ENCODE measurements at places on chromosomes 6 and 20.

DNA sequence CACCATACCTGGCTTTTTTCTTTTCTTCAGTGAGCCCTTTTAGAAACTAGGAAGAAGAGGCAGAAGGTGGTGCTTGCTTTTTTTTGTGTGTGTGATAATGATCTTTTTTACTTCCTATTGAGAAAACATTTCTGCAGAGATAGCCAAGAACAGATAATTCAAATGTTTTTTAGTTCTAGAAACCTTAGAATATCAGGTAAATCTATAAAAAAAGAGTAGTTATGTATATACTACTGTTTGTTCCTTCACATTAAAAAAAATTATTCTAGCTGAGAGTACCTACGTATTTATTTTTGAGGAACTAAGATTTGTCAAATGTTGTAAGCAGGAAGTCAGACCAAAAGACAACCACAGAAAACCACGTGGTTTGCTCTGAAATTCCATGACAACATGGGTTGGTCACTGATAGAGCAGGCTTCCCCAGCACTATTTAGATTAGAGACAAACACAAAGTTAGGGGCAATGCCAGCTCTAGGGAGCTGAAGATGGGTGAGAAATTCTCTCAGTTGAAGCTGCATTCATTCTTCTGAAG is 12.8 kb downstream of the STK4 start:
- peak; percentile 96 for DNase-seq

- DNase-seq: no peak
These were observed 251.6 kb downstream of the KCNQ5 start for GRCh38 chr6:72873433-72873832.

- no peak for DNase-seq
These were observed 98.7 kb downstream of the ADGRG6 start for GRCh38 chr6:142400495-142400894.

GRCh38 chr20:46951840-46952497 is 57.3 kb downstream of the EYA2 start:
- no peak for DNase-seq

GRCh38 chr6:80003826-80004172 is 650 bp upstream of the TTK start:
- no peak for DNase-seq

DNA sequence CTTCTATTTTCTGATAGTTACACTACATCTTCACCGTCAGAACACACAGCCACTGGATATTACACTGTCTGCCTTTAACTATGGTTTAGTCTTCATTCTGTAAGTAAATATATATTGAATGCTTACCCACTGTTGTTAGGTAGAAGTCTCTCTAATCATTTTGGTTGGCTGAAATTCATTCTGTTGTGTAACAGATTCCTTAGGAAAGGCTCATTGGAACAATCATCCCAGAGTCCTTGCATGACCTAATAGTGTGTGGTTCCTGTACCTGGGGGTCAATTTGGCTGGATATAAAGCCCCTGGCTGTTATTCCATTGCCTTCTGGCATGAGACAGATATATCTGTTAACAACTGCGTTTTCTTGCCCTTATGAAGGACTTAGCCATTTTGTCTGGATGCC is 9.9 kb downstream of the BLOC1S5 start:
- no peak for DNase-seq

DNA sequence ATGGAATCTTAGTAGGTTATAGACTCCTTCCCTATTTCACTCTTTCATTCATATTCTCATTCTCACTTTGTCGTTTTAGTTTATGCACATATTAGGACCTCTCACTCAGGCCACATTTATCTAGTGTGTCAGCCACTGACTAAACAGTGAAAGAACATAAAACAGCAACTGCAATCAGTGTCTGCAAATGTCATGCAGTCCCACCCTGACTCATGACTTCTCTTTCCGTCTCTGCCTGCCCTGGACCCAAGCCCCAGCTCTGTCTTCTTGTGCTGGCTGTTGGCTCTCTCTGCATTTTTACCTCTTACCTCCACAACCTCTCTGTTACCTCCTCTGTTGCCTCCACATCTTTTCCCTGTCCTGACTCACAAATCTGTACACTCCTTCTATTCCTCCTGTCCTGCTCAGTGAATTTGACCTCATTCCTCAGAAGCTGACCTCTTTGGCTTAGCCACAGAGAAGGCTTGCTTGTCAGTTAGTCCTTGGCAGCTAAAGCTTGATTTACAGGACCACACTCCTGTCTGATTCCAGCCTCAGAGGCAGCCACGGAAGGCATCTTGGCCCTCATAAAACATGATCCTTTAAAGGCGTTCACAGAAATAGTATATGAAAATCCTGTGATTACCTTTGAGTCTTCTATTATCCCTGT is 247.6 kb downstream of the PKHD1 start:
- no peak for DNase-seq

DNA sequence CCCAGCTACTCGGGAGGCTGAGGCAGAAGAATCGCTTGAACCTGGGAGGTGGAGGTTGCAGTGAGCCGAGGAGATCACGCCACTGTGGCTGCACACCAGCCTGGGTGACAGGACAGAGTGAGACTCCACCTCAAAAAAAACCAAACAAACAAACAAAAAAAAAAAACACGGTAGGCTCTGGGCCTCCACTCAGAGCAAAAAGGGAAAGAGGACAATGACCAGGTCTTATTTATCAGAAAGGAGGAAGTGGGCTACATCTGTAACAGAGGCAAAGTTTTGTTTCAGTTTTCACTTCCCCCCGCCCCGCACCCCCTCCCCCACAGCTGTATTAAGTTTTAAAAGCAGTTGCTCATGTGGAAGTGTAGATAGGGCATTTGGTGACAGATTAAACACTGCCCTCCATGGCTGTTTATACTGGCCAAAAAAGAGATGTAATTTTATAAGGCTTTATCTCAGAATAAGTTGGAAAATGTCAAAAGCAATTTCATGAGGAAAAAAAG is 114.6 kb downstream of the RCAN2 start:
- DNase-seq: peak; percentile 62

GRCh38 chr20:18571578-18571977 is 4.3 kb downstream of the SMIM26 start:
- peak; percentile 63 for DNase-seq

- DNase-seq: no peak
These were observed 32.0 kb downstream of the HLA-C start for GRCh38 chr6:31239854-31240253.

- no peak for DNase-seq
These were observed 515.7 kb upstream of the FLRT3 start for GRCh38 chr20:14853079-14853478.

DNA sequence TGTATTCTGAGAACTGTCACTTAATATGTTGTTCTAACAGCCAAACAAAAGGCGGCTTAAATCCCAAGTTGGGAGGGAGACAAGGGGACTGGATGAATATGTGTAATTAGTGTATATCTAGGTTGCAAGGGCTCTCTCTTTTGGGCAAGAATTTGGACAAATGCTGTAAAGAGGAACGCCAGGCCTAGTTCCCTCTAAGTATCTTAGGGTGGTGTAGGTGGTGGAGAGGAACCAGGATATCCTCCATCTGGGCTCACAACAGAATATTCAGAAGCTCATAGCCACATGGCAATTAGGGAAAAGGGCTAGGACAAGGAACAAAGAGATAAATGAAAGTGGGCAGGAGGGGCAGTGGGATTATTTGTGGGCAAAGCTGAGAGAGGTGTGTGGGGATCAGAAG is 149.5 kb downstream of the LRFN2 start:
- no peak for DNase-seq

DNA sequence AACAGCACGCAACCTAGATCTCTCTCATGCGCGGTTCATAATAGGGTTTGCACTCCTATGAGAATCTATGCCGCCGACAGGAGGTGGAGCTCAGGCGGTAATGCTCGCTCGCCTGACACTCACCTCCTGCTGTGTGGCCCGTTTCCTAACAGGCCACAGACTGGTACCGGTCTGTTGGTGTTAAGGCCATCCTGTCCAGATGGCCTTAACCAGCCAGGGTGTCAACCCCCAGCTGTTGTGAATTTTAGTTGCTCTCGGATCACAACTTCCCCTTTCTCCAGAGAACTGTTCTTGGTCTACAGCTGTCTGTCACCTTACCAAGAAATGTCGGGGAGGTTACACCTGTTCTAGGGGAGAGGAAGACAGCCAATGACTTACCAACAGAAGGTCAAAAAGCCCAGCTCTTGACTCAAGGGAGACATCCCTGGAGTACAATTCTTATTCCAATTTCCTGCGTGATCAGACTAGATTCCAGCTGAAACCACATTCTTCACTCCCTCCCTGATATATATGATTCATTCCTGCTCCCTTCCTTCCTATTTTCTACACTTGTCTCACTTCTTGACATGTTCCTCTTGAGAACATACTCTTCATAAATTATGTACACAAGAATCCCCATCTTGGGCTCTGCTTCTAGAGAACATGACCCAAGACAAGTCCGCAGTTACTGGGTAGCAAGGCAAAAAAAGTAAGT is 23.1 kb upstream of the DNAAF9 start:
- DNase-seq: peak; percentile 96

- no peak for DNase-seq
These were observed 67.5 kb downstream of the DNAH8 start for GRCh38 chr6:38782616-38783015.

- DNase-seq: no peak
These were observed 382.1 kb downstream of the HACE1 start for GRCh38 chr6:104477569-104477968.

DNA sequence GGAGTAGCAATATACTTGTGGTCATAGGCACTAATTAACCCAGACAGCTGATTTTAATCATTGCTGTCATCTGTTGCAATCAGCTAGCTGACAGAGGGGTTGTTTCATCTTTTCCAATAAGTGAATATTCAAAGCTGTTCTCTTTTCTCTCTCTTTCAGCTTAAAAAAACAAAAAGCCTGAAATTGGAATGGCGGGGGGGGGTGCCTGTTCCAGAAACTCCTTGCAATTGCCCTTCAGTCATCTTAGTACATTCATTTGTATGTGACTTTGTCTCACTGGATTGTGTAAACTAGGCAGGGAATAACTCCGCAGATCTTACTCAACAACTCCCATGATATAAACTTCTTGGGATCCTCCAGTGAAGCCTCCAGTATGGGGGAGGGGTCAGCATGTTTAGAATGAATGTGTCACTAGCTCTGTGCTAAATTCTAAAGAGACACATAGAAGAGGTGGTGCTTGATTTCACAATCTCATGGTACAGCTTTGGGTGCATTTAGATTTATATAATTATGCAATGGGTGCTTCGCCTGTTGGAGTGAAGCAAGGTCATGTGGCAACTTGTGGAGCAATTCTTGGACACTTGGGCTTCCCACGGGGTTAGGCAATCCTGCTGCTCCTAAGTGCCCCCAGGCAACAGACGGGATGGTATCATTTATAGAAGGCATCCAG is 40.1 kb downstream of the SLC24A3 start:
- DNase-seq: no peak

DNA sequence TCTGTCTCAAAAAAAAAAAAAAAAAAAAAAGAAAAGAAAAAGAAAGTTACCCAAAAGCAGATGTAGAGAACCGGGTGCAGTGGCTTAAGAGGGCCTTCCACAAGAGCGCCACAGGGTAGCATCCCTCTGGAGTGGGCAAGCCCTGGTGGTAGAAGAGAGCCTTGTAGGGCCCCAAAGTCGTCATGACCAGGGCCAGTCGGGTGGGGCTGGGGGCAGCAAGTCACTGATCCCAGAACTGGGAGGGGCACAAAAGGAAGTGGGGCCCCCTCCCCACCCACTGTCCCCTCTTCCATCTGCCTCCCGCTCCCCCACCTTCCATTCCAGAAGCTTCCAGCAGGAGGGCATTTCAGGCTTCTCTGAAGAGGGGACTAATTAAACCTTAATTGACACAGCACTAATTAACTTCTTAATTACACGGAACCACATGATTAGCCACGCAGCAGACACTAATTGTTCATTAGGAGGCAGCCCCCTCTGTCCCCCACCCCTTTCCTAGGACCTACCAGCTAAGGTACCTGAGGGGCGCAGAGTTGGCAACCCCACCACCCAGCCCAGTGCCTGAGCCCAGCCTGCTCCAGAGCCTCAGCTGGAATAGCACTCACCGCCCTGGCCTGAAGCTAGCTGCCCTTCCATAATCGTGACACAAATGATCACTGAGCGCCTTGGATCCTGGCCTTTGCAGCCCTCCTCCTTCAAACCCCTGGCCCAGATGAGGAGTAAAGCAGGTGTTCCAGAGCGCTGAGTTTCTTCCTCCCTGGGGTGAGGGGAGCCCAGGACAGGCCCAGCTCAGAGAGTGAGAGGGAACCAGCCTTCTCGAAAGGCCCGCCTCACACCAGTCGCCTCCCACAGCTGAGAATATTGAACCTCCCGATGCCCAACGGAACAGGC is 34.8 kb downstream of the MDFI start:
- no peak for DNase-seq

- DNase-seq: peak; percentile 47
These were observed 18.9 kb downstream of the L3MBTL3 start for GRCh38 chr6:130037207-130037811.
